ENCODE measurements at places on chromosomes 3 and 15.

- peak; percentile 93 for DNase-seq
Measured at GRCh38 chr3:194592798-194593752, 40.1 kb downstream of the TMEM44 start.

GRCh38 chr15:90790561-90790960 lies 73.4 kb downstream of the BLM start:
- no peak for DNase-seq

- no peak for DNase-seq
Measured at GRCh38 chr3:113193288-113193687, 18.1 kb upstream of the BOC start.

DNA sequence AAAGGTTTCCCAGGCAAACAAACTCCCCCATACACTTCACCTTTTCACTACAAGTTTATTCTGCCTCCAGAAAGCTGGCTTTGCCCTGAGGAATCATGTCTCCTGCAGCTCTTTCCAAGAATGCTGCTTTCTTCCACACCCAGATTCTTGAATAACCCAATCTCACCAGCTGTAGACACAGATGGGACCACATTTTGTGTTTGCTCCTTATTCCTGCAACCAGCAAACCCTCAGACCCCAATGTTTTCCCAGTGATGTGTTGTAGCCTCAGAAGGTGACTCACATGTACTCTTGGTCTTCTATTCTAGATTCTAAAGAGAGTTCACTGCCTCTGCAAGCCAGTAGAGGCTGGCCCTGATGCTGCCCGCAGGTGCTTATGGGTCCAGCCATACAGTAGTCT lies 23.6 kb upstream of the TRIM59 start:
- no peak for DNase-seq

- DNase-seq = peak; percentile 12
Measured at GRCh38 chr3:156102267-156102931, 18.0 kb upstream of the KCNAB1 start.

DNA sequence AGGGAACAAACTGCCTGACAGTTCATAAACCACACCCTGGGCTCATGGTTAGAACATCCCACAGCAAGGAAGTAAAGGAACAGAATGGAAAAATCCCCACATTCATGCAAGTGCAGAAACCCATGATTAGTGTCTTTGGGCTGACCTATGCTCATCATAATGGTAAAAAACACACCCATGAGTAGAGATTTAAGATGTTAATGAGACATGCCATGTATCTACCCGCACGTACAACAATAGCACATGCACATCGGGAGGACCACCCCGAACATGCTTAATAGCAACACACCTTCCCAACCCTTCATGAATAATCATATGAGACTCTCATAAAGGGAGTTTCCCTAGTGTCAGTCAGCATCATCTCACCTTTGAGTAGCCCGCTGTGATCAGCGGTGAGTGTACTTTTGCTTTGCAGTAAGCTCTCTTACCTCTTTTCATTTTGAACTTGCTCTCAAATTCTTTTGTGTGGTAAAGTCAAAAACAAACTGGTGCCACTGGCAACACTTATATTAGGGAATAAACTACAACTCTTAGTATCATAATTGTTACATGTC lies 23.2 kb downstream of the ZBED2 start:
- no peak for DNase-seq

DNA sequence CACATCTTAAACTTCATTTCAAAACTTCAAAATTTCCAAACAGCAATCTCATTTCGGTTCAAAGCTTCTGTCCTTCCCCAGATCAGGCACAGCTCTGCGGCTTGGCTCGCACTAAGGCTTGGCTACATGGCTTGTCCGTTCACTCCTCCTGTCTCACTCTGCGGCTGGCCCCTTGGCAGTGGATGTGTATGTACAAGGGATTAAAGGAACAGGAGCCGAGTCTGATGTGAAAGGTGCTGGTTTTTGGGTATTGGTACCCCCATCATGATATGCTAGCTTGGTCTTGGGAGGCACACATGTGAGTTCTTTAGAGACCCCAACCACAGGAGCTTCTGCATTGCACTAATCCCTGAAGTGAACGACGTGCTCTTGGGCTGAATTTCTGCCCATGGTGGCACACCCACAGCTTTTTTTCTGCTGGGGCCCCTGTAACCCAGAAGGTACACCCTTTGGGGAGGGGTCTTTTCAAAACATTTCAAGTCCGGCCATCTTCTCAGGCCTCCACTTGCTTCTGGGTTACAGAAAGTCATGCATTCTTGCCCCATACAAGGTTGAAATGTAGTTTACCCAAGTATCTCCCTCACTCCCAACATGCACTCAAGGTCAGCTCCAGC lies 12.6 kb downstream of the TM6SF1 start:
- no peak for DNase-seq

- no peak for DNase-seq
Measured at GRCh38 chr15:36050899-36051298, 504.9 kb upstream of the DPH6 start.

- peak; percentile 28 for DNase-seq
Measured at GRCh38 chr3:124663690-124664089, 66.6 kb upstream of the UMPS start.

DNA sequence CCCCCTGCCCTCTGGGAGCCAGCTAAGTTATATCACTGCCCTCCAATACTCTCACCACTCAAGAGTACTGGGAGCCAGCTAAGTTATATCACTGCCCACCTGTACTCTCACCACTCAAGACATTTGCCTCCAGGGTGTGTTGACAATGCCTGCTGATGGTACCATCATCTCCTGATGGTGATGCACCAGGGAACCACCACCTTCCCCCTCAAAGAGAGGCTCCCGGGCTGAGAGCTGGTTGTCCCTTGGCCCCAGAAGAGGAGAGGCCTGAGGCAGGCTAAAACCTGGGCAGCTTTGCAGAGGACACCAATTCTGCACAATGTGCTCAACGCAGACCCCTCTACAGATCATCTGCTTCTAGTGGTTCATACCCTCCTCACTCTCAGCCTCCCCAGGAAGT lies 7.5 kb upstream of the HAPLN3 start:
- no peak for DNase-seq
